ENCODE measurements at places on chromosomes 1 and 21.

DNA sequence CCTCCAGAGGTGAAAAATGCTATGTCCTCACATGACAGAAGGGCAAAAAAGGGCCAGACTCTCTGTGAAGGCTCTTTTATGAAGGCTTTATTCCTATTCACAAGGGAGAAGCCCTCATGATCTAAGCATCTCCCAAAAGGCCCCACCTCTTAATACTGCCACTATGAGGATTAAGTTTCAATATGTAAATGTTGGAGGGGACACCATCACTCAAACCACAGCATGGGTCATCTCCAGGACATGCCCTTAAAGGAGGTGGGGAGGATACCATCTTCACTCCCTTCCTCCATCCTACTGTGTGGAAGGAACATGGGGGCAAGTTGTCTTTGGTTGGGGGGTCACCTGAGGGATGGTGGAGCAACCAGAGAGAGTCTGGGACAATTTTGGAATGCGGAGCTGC lies 170.1 kb downstream of the TRIM33 start:
- DNase-seq = no peak

GRCh38 chr21:15062606-15062965 lies 2.2 kb downstream of the NRIP1 start:
- no peak for DNase-seq

DNA sequence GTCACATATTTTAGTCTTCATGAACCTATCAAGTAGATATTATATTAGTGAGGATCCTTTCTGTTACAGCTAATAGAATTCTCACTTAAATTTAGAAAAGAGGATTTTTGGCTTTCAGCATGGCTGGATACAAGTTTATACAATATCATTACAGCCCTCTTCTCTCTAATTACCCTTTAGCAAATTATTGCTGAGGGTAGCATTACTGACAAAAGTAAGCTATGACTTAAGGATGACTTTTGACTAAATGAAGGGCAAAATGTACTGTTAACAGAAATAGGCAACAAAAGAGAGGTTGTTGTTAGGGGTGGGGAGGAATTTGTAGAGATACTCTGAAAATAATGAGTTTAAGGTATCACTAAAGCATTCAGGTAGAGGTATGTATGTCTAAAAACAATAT lies 85.8 kb downstream of the FNBP1L start:
- no peak for DNase-seq

DNA sequence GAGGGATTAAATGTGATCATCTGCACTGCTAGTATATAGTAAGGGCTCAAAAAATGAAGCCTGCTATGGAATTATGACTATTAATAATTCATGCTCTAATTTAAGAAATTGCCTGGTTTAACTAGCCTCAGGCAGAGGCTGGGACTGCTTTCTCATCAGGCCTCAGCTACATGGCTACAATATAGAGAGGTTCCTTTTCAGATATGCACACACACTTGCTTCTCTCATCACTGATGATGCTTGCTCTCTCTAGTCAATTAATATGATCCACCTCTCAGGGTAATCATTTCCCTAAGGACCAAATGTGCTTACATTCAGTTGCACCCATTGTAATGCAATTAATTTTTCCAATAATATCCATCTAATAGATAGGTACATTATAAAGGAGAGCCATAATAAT lies 324.9 kb upstream of the ST6GALNAC5 start:
- DNase-seq = no peak

- DNase-seq = no peak
Observed at GRCh38 chr1:33275706-33276572, 19.6 kb downstream of the ZNF362 start.

- no peak for DNase-seq
Observed at GRCh38 chr1:12416744-12417143, 186.9 kb downstream of the VPS13D start.

DNA sequence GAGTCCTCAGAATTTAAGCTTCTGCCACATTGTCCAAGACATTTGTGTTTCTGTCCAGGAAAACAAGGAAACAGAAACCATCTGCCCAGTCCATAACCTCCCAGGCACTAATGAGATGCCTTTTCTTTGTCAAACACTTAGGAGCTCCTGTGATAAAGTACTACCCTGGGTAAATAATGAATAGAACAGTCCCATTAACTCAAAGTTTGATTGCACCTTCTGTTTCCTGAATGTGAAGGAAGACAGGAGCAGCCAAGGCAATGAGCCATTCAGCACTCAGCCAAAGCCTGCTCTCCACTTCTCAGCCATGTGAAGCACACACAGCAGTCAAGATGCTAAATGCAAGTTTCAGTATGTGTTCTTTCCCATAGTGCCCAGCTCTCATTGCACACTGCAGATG lies 199.8 kb downstream of the SEC16B start:
- no peak for DNase-seq

- no peak for DNase-seq
Observed at GRCh38 chr1:222127526-222128152, 385.8 kb upstream of the DUSP10 start.

GRCh38 chr1:152049291-152050083 lies 12.7 kb upstream of the S100A11 start:
- no peak for DNase-seq

DNA sequence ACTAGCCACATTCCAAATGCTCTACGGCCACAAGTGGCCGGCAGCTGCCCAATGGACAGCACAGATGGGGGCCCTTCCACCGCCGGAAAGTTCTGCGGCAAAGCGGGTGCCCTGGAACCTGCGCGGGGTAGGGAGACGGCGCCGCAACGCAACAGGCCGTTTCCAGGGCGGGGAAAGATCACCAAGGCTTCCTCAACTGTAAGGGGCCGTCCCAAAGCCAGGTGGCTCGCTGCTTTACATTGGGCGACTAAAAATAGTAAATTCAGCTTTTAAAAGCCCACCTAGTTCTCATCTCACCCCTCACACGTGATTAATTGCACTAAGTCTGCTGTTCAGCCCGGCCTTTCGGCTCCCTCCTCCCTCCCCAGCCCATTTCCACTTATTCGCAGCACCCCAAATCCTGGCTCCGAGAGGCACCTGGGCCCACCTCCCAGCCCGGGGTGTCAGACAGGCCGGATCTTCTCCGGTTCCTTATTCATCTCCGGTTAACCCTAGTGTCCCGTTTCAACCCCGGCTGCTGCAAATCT lies 643 bp downstream of the CFAP298 start:
- DNase-seq = no peak

DNA sequence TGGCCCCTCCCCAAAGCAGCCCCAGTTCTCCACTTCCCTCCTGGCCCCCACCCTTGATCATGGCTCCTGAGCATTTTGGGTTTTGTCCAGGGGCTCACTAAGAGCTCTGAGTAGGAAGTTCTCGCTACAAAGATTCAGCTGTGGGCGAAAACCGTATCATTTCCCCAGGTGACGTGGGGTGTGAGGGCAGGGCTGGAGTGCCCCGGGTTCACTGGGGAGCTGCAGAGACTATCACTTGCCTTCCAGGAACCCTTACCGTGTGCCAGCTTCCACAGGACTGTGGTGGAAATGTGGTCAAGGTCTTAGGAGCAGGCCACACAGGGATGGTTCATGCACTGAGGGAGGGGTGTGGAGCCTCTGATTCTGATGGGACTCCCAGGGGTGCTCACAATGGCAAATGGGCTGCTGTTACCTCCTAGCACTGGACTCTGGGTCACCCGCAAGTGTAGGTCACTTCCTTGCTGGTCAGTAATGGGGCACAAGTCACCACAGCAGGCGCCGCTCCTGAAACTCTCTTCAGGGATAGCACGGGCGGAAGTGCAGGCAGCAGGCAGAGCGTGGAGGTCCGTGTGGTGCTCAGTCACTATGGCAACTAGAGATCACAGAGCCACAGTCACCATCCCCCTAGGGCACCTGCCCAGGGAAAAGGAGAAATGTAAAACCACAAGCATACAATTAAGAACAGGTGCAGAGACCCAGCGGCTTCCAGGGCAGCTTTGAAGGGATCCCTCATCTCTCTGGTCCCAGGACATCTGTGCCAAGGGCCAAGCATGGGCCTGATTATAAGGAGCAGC lies 35.4 kb downstream of the RSPH1 start:
- no peak for DNase-seq

GRCh38 chr1:162229549-162229948 lies 147.1 kb downstream of the SPATA46 start:
- no peak for DNase-seq

- no peak for DNase-seq
Observed at GRCh38 chr1:87243573-87243972, 85.1 kb upstream of the LMO4 start.

DNA sequence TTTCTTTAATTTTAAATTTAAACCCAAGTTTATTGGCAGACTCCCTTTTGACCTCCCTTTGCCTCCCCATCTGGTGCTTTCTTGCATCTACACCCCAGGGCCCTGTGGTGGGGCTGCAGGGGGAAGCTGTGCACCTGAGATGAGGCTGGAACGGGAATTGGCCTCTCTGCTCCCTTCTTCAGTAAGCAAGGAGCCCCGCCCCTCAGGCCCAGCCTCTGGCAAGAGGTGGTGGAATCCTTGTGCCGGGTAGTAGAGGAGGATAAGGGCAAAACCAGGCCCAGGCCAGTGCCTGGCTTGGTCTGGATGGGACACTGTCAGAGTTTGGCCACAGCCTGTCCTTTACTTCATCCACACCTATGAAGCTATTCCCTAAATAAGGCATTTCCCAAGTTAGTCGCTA lies 25.1 kb downstream of the ATP8B2 start:
- DNase-seq = no peak

- DNase-seq = no peak
Observed at GRCh38 chr1:50735443-50735842, 224.6 kb downstream of the FAF1 start.

DNA sequence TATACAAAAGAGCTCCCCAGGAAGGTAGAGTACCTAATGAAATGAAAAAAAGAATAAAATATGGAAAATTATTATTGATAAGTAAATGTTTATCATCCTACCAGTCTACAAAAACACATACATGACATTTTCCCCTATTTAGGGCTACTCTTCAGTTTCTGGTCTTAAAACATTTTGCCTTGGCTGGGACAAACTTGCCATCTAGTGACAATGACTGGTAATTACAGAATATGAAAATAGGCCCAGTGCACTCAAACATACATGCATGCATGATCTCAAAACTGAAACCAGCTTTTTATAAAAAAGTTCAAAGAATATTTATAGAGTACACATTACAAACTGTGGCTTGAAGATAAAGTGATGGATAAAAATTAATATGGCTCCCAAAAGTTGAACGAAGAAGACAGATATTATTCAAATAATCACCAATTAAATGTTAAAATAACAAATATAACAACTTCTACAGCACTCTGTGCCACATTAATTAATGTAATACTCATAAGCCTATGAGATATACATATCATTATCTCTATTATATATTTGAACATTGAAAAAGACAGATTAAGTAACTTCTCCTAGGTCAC lies 10.5 kb upstream of the RNPC3 start:
- no peak for DNase-seq

- no peak for DNase-seq
Observed at GRCh38 chr1:190000365-190000872, 477.2 kb downstream of the BRINP3 start.

GRCh38 chr1:58829866-58830265 lies 46.0 kb upstream of the JUN start:
- no peak for DNase-seq

DNA sequence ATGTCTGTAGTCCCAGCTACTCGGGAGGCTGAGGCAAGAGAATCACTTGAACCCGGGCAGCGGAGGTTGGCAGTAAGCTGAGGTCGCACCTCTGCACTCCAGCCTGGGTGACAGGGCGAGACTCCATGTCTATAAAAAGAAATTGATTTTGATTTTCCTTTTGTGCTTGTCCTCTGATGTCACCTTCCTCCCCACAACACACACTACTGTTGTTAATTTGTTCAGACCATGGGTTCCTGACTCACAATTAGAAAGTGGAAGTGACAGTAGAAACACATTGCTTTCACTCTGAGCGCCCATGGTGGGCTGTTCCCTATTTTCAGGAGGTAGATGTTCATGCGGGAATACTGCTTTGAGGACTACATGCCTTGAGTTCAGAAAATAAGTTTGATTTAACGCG lies 165.5 kb upstream of the KCNJ6 start:
- no peak for DNase-seq

DNA sequence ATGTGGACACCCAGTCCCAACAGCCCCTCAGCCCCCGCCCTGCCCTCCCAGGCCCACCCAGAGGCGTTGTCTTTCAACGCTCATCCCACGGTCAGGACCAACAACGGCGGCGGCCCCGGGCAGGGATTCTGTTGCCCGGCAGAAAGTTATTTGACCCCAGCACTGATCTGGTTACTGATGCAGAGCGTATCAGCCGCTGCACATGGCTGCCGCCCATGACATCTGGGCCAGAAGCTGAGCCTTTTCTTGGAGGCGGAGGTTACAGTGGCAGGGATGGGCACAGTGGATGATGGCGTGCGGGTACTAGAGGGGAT lies 127.1 kb upstream of the ARHGEF16 start:
- DNase-seq = no peak

DNA sequence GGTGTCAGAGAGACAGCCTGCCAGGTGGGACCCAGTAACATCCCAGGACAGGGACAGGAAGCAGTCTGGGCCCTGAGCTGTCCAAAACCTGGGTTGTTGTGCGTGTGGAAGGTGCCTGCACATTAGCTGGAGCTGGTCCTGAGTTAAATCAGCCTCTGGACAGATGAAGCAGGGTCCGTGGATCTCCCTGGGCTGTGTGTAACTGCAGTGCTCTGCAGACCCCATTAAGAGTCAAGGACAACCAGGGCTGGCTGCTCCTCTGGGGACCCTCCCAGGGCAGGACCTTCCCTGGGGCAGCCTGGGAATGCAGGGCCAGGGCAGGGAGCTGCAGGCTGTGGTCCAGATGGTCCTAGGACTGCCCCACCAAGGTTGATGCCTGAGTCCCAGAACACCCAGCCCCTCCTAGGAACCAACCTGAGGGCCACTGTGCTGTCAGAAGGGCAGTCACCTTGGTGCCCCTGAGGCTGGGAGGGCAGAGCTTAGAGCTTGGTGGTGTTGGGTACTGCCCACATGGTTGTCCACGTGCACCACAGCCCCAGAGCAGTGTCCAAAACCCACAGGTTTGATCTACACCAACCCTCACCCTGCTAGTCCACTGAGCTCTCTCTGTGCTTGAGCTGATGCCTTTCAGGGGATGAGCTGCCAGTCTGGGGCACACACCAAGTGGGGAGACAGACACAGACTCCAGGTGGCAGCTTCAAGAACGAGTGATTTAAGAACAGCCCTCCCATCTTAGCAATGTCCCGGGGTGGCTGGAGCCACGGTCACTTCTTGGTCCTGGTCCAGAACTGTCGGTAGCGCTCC lies 2.9 kb downstream of the MRPL55 start:
- no peak for DNase-seq

DNA sequence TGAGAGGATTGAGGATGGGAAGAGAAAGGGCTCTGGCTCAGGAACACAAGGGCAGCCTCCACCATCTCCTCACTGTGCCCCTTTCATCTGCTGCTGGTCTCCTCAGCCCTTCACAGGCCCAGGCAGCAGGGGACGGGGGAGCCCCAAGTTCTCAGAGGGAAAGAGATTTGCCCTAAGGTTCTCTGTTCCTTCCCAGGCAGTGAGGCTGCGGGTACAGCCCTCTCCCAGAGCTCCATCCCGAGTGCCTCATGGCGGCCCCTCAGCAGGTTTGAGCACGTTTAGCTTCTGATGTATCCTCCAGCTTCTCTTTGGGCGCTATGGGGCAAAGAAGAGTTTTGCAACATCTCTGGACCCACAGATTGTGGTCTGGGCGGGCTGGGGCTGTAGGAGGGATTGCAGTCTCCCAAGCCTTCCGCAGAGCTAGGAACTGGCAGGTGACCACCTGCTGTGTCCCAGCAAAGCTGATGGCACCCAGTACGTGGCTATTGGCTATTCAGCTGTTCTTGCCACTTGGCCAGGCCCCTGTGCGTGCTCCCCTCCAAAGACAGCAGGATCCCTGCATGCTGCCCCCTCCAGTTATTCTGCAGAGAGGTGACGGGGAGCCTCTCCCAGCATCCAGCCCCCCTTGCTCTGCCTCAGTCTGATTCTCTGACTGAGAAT lies 10.1 kb downstream of the DISP3 start:
- no peak for DNase-seq

Measured in activated CD4-positive, CD25-positive, alpha-beta regulatory T cell (primary cell).